ENCODE measurements at places on chromosomes 3 and 15.

- DNase-seq = no peak
Measured at GRCh38 chr3:138696666-138697370, 88.2 kb downstream of the FAIM start.

DNA sequence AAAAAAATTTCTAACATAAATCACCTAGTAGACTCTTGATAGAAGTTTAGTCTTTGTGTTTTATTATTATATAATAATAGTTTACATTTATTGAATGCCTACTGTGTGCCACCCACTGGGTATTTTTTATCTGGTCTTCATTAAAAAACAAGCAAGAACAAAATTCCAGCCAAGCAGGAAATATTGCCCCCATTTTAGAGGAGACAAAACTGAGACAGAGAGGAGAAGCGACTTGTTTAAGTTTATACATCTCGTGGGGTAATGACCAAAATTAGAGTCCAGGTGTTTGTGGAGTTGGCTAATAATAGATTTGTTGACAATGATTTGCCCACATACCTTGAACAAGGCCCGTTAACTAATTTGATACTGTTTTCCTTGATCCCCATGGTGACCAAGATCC, 33.1 kb upstream of the FBXL22 start:
- DNase-seq = no peak

- no peak for DNase-seq
Measured at GRCh38 chr3:181568248-181568647, 143.5 kb upstream of the SOX2 start.

DNA sequence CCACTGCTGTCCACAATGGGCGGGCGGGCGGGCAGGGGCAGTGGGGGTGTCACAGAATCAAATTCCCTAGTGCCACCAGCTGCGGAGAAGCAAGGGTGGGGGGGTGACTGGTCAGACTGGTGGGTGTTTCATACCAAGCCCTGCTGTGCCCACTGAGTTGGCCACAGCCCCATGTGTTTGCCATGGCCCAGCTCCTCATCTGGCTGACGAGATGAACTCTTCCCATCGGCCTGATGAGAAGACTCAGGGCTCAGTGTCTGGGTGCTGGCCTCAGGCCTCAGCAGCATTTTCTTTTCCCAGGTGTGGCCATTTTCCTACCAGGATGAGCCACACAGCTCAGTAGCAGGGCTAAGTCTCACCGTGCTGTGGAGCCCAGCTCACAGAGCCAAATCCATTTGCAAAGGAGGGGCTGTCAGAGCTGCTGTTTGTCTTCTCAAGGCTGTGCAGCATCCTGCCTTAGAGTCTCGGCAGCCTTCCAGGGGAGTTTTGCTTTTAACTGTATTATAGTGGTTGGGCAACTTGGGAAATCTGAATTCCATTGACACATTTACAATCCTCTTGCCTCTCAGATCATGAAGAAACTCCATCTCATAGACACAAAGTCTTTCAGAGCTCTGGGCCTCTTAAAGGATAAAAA, 176.8 kb downstream of the ABHD5 start:
- no peak for DNase-seq

DNA sequence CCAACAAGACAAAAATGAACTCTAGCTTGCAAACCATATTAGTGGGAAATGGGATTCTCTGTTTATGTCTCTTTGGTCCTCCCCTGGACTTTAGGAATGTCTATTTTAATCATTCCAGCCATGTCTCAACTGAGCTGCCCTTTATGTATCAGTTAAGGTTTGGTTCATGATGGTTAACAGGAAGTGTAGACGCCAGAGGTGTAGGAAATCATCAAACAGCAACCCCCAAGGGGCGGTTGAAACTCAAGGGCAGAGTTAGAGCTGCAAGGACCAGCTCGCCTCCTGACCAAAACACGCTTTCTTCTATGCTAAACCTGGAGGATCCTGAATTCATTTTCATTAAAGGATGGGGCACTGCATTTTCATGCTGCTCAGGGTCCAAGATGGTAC, 53.7 kb upstream of the HEG1 start:
- no peak for DNase-seq

DNA sequence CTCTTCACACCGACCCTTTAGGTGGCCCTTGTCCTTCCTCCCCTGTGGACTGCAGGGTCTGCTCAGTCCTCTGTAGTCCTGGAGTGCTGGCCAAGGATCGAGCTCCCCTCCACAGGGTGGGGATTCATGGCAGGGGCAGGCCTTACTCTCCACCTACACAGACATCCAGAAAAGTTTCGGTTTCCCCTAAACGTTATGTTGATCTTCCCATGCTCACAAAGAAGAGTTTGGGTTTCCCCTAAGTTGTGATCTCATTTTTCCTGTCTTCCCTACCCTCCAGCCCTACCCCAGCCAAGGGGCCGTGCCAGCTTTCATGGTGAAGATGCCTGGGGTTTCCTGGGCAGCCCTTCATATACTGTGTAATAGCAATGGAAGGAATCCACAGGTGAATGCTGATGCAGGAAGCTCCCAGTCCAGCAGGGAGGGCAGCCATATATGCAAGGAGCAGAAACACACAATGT, 10.3 kb downstream of the STOML1 start:
- no peak for DNase-seq

DNA sequence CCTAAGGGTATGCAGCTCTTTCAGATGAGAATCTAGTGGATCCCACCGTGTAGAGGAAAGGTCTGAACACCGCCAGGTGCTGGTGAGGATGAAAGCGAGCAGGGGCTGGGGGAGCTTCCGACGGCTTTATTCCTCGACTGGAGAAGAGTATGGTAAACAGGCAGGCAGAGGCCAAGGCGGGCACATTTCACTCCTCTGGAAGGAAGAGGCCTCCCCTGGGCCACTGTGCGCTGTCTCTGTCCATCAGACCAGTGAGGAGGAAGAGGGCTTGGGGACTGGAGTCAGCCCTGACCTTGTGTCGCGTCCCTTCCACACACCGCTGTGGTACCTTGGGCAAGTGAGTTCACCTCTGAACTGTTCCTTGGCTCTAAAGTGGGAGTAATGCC, 4.2 kb downstream of the GHRL start:
- DNase-seq = no peak

DNA sequence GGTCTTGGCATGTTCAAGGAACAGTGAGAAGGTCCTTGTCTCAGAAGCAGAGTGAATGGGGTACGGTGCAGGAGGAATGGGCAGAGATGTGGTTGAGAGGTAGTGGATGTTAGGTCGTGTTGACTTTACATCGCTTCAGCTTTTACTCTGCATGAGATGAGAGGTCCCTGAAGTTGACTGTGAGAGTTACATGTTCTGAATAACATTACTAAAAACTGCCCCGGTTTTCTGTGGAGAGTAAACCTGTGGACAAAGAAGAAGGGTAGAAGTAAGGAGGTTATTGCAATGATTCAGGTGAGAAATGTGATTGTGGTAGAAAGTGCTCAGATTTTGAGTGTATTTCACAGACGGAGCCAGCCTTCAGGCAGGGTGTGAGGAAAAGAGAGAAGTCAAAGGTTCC, 105.6 kb downstream of the ARNT2 start:
- DNase-seq = no peak

GRCh38 chr15:48112242-48112641, 8.5 kb upstream of the SLC24A5 start:
- DNase-seq = no peak

- DNase-seq = no peak
Measured at GRCh38 chr15:66621491-66622467, 56.0 kb upstream of the LCTL start.

DNA sequence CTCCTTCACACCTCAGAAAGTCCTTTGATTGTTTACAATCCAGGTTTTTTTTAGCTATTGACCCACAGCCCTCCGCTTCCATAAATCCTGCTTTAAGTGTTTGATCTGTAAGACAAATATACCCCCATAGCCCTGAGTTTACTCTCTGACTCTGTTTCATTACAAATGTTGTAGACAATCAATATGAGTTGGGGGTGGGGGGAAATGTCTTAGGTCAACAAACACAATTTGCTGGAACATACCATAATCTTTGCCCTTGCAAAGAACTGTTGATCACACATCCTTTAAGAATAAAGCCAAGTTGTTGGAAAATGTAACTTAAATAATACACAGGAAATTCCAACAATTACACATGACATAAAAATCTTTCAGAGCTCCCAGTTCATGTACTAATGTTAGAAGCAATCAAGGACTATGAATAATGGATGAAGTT, 301.8 kb upstream of the SEMA6D start:
- DNase-seq = no peak

DNA sequence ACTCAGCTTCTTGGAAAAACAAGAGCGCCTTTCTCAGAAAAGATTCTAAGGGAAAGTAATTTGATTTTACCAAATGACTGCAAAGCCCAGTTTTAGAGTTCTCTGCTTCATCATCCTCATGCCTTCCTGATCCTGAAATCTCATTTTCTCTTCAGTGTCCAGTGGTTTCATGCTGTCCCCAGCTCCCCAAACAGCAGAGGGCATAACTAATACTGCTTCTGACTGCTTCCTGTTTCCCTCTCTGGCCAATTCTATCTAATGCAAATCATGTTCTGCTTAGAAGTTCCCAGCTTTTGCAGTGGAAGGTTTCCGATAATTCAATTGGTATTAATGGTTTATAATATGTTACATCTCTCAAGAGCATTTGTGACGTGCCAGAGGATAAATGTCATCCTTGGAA, 161.1 kb downstream of the CLSTN2 start:
- DNase-seq = no peak

DNA sequence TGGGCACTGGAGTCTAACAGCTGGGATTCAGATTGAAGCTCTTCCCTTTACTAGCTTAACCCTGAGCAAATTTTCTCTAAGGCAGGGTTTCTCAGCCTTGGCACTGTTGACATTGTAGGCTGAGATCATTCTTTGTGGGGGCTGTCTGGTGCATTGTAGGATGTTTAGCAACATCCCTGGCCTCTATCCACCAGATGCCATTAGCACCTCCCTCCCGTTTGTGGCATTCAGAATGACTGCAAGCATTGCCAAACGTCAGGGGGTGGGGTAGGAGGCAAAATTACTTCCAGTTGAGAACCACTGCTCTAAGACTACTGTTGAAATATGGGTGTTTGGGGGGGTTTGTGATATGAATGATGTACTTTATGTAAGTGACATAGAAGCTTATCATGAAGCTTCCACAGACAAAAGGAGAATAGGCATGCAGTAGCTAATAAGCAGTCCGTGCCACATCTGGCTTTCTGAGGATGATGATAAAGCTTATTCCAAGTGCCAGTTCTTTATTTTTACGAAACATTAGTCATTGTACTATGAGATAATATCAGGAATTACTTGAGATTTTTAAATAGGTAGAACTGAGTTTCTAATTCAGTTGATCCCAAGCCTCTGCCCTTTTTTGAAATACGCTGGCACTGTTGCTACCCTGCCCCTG, 39.3 kb downstream of the NKIRAS1 start:
- no peak for DNase-seq

GRCh38 chr3:77147836-77148578, 108.1 kb downstream of the ROBO2 start:
- DNase-seq = no peak

DNA sequence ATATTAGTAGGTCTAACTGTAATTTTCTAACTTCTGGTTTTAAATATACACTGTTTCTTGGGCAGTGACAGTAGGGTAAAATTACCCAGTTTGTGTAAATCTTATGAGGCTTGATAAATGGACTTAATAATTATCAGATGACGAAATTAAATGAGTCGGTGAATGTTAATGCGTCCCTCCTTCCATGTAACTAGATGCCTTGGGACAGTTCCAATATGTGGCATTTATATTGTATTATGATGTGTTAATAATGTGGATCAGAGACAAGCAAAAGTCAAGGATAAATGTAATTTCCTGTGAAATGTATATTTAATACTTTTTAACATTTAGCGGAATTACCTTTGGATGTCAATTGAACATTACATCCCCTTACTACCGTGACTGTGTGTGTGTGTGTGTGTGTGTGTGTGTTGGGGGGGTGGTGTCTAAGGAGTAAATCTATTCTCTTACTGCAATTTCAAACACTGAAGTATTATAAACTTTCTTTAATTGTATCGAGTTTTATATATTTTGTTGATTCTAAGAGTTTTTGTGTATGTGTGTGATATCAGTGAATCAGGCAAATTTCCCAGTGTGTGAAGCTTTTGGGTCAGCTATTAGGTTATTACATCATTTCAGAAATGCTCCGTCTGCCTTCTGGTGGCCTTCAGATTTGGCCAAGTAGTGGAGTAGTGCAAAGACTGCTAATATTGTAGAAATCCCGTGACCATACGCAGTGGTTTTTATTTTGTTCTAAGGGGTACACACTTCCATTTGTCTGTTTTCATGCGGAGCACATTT, 50.1 kb downstream of the CNTN4 start:
- no peak for DNase-seq

DNA sequence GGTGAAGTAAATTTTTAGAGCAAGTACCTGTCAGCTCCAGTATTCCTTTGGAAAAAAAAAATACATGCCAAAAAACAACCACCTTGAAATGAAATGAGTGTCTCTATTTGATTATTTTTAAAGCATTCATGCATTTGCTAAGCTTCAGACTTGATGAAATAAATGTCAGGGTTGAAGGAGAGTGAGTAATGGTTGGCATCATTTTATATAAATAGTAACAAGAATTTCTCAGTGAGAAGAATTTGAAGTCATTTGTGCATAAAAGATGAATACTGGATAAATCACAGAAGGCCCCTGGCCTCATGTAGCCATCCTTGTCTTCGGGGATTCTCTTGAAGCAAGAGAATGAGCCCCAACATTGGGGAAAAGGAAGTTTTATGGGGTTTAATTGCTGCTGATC, 318.4 kb downstream of the LPP start:
- no peak for DNase-seq

DNA sequence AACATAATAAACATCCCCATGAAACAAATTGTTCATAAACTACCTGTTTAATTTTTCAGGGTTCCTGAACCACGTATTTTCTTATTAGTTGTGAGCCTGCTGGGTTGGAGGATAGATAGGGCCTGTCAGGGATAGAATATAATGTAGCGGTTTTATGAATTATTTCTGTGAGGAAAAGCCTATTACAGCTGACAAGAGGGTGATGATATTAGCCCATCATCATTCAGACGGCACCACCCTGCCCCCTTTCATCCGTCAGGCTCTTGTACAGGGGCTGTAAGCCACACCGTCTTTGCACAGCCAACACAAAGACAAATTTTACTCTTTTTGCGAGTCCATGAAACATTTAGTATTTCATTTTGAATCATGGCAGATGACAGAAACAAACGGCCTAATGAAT, 335.3 kb upstream of the TMCO5A start:
- no peak for DNase-seq

- DNase-seq = no peak
Measured at GRCh38 chr3:141056751-141057171, 5.6 kb downstream of the SPSB4 start.

DNA sequence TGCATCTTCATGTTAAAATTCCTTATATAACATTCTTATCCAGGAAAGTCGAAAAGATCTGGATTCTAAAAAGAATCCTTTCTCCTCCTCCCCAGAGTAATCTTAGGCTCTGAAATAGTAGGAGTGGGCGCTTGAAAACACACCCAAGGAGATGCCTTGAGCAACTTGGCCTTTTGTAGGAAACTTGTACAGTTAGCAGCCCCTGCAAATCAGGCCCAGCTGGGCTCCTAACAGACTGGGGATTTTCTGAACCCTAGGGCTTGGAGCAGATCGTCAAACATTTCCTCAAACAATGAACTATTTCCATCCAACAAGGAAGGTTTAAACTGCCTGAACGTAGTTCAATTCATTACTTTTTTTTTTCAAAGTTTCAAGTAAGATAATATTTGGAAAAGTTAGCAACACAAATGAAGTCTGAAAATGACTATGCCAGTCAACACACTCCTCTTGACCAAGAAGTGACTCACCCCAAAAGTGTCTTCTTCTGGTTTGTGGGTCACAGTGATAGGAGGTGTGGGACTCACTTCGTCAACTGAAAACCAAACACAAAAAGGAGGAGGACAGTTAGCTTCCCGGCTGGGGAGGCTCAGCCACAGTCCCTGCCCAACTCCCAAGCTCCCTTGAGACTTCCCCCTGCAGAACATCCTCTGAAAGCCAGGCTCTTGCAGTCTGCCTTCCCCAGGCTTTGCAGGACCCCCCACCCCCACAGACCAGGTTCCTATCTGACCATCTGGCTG, 129.7 kb downstream of the NTRK3 start:
- DNase-seq = no peak
